ENCODE measurements at places on chromosomes 12 and 14. TPM values are rescaled to one million over a fixed set of nuclear protein-coding genes. Genes with fewer than 3 reads are reported as not detected.

GRCh38 chr12:16600525-16600924 lies 5.4 kb downstream of the LMO3 start:
- H3K27me3 ChIP-seq = no peaks in the 10 kb centered on the region
- no peak for DNase-seq
- H3K4me1 ChIP-seq = no peaks in the 10 kb centered on the region

DNA sequence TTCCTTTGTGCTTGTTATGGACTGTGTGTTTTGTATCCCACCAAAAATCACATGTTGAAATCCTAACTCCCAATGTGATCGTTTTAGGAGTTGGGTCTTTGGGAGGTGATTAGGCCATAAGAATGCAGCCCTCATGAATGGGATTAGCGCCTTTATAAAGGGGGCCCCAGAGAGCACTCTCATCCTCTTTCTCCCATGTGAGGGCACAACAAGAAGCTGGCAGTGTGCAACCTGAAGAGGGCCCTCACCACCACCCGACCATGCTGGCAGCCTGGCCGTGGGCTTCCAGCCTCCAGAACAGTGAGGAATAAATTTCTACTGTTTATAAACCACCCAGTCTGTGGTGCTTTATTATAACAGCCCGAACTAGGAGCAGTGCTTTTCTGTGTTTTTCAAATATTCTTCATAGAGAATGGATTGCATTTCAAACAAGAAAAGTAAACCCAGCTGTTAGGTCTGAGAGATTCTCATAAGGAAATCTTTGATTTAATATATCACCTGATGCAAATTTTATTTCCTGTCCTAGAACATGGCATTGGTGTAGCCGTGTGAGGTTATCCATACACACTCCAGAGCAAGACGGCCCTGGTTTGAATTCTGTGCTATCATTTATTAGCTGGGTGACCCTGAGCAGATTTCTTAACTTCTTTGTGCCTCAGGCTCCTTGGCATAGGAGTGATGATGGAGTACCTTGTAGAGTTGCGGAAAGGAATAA lies 27.8 kb downstream of the HSPB8 start:
- peaks cover 5% of the 10 kb centered on the region for H3K4me1 ChIP-seq

DNA sequence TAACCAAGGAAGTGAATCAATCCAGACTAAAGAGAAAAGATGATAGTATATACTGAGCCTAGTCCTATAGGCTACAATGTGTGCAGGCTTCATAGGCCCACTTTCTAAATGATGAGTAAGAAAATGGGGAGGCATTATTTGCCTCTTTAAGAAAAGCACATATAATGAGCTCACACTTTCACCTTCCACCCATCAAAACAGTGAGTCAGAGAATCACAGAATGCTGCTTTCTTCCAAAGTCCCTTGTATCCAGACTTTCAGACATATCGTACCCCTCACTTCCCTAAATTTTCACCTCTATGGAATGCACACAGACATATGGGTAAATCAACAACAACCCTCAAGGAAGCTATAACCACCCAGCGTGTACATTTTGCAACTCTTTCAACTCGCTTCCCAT lies 286.4 kb upstream of the PRKD1 start:
- no peak overlapping the region for H3K4me3 ChIP-seq
- no peaks in the 10 kb centered on the region for H3K27me3 ChIP-seq
- no peak for DNase-seq
- no peaks in the 10 kb centered on the region for H3K36me3 ChIP-seq
- no peaks in the 10 kb centered on the region for H3K4me1 ChIP-seq
- no peak overlapping the region for H3K27ac ChIP-seq

DNA sequence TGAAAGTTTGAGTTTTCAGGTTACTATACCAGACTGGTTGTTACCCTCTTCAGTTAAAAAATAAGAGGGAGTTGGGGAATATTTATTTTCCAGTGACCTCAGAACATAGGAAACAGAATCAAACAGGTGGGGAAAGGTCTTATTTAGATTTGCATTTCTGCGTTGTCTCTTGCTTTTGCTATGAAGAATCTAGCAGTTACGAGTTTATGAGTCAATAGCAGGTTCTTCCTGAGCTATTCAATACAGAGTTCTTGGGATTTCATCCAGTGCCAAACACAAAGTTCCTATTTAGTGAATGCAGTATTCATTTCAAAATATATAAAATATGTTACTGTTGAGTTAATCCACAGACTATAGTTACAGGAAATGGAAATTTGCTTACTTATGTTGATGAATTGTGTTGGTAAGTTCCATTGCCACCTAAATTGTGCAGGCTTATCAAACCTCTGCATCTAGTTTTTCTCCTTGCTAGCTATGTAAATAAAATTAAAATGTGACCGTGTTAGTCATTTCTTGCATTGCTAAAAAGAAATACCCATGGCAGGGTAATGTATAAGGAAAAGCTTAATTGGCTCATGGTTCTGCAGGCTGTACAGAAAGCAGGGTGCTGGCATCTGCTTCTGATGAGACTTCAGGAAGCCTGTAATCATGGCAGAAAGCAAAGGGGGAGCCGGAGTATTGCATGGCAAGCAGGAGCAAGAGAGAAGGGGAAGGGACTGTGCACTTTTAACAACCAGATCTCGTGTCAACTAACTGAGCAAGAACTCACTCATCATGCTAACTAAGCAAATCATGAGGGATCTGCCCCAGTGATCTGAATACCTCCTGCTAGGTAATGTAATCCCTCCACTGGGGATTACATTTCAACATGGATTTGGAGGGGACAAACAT lies 110.2 kb downstream of the KTN1 start:
- no peak for DNase-seq
- no peaks in the 10 kb centered on the region for H3K4me1 ChIP-seq
- H3K27me3 ChIP-seq = no peaks in the 10 kb centered on the region
- H3K27ac ChIP-seq = no peak overlapping the region

GRCh38 chr14:53955671-53956426 lies 776 bp downstream of the BMP4 start:
- H3K4me1 ChIP-seq = peaks cover 4% of the 10 kb centered on the region
- peaks cover 7% of the 10 kb centered on the region for H3K27me3 ChIP-seq
- peak overlapping the region; percentile 7 for H3K27ac ChIP-seq

PNP gene
- 37.6 TPM for total RNA-seq

GALNT16 gene
- total RNA-seq = 3.0 TPM

CCDC198 gene
- not detected for total RNA-seq
